ENCODE measurements at places on chromosomes 2 and 18.

DNA sequence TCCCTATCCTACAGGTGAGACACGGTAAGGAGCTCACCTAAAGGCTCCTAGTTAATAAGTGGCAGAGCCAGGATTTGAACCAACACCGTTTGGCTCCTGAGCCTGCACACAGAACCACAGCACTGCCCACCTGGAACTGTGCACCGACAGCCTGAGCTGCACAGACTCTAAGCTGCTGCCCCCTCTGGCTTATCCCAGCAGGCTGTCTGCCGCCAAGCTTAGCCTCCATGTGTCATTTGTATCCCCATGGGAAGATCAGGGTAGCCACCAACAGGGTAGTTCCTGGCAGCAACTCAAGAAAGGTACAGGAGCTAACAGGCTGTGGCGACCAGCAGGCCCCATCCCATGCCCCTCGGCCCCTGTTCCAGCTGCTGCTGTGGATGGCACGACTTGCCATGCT is 135.7 kb downstream of the LRRC30 start:
- peak; percentile 8 for DNase-seq

- peak; percentile 29 for DNase-seq
Measured at GRCh38 chr2:75787532-75788132, 76.9 kb upstream of the GCFC2 start.

- no peak for DNase-seq
Measured at GRCh38 chr2:168889635-168890005, 610 bp downstream of the SPC25 start.

DNA sequence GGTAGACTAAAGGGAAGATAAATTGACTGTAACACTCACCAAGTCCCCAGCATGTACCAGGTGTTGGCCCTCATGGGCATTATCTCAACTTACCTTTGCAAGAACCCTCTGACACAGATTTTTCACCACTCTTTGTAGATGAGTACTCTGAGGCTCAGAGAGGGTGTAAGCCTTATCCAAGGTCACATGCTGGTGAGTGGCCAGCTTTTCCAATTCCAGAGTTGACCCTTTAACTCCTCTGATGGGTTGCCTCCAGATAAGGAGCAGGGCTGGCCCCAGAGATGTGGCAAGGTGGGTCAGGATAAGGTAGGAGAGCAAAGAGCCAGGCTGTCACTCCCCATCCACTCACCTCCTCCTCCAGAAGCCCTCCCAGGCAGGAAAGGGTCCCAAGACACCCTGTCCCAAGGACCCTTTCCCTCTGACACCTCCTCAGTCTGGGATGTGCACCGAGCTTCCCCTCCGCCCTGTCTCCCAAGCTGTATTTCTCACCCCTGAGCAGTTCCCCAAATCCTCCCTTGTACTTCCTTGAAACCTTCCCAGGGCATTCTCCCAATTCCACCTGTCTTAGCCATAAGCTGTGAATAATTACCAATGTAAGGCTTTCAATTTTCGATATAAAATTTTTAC is 165.9 kb downstream of the ZFP36L2 start:
- DNase-seq, result no peak

- DNase-seq, result no peak
Measured at GRCh38 chr2:124339709-124340108, 314.6 kb downstream of the CNTNAP5 start.

DNA sequence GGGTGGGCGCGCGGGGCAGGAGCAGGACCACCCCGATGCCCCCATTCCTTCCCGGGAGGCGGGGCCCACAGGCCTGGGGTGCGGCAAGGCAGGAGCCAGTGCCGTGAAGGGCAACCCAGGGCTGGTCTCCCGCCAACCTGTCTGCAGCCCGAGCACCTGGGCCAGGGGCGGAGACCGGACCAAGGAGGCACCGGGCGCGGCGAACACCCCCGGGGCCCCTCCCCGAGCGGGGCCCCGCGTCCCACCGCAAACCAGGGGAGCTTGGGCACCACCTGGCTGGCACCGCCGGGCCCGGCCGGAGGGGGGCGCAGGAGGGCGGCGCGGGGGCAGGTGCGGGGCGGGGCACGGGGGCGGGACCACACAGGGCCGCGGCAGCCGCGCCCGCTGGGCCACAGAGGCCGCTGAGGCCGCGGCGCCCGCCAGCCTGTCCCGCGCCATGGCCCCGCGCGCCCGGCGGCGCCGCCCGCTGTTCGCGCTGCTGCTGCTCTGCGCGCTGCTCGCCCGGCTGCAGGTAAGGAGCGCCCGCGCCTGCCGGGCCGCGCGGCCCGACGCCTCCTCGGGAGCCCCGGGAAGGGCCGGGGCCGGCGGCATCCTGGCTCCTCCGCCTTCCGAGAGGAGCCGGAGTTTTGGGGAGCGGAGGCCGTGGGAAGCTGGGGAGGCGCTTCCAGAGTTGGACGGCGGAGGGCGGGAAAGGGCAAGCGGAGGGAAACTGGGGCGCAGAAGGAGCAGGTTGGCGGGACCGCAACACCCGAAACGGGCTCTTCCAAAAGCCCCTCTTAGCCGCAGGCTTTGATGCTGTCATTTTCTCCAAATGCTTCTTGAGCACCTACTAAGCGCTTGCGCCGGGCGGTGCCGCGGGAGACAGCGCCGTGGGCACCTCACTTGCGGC is at the start of gene TNFRSF11A:
TSS of gene TNFRSF11A (plus strand) at position 394 of the 889 bp plus-strand sequence. CDS start at position 437, 43 bp downstream.
- peak; percentile 62 for DNase-seq

DNA sequence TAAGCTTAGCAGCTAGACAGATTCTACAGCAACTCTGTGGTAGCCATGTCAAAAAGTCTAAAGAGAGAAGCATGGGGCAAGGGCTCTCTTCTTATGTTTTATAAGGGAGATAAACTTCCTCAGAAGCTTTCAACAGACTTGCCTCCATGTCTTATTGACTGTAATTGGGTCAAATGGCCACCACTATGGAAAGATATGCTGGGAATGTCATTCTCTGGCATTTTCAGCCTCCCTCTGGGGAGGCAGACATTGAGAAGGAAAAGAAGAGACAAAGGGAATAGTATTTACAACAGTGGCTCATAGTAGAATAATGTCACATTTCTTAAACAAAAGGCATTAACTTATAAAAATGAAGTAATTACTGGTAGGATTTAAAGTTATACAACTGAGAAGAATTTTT is 1964.5 kb upstream of the PIK3C3 start:
- DNase-seq, result no peak

DNA sequence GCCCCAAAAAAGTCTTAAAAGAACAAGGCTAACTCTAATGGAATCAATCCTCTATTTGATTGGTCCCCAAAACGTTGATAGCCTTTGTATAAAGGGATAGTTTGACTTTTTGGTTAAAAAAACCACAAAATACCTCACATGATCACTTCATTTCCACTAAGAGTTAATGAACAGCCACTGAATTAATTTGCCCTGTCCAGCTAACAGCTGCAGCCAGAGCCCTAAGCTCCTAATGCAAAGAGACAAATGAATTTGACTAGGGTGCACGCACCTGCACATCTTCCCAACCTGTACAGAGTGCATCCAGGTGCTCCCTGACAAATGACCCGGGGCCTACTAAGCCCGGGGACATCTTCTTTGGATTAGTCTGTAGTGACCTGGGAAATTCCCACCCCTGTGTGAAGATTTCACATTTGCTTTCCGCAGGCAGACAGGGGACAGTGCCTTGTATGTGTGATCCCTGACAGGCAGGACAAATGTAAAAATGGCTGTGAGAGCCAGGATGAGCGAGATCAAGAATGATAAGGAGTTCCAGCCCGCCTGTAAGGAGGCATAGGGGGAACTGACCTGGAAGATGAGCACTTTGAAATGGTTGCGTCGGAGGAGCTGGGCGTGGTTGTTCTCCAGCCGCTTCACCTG is 893 bp downstream of the CAVIN2 start:
- DNase-seq, result no peak

DNA sequence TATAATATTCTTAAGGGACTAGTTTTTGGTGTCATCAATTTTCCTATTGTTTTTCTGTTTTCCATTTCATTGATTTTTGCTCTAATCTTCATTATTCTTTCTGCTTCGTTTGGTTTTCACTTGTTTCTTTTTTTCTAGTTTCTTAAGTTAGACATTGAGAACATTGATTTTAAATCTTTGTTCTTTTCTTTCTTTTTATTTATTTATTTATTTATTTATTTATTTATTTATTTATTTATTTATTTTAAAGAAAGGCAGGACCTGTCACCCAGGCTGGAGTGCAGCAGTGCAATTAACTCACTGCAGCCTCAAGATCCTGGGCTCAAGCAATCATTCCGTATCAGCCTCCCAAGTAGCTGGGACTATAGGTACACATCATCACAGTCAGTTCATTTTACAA is 7.0 kb upstream of the FMNL2 start:
- no peak for DNase-seq

DNA sequence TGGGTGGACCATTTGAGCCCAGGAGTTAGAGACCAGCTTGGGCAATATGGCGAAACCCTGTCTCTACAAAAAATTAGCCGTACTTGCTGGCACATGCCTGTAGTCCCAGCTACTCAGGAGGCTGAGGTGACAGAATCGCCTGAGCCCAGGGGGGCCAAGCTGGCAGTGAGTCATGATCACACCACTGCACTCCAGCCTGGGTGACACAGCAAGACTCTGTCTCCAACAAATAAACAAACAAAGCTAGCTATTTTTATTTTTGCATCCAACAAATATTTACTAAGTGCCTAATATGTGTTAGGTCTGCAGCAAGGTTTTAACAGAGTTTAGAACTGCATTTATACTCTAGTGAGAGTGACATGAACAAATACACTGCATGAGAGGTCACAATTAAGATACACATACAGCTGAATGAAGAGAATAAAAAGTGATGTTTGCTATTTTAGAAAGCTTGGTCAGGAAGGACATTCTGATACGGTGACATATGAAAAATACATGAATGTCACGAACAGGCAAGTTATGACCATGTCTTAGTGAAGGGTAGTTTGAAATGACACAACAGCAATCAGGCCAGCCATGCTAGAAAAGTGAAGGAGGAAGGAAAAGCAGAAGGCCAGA is 83.2 kb upstream of the FRZB start:
- DNase-seq, result no peak

- DNase-seq, result no peak
Measured at GRCh38 chr2:146952696-146953095, 892.1 kb upstream of the ACVR2A start.

- DNase-seq, result no peak
Measured at GRCh38 chr2:124668161-124668560, 643.1 kb downstream of the CNTNAP5 start.

- no peak for DNase-seq
Measured at GRCh38 chr2:207015901-207016300, 76.6 kb downstream of the CPO start.

DNA sequence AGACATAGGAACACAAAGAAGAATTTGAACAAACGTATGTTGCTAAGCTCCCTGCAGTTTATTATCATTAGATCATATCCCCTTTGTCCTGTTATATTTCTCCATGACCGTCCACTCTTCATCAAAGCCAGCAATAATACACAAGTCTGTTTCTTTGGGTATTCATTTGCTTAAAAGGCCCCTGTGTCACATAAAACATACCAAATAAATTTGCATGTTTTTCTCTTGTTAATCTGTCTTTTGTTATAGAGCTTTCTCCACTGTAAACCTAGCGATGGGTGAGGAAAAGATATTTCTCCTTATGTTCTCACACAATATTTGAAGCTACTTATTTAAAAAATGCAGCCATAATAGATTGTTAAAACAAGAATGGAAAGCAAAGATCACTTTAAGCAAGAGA is 42.9 kb upstream of the REL start:
- no peak for DNase-seq

DNA sequence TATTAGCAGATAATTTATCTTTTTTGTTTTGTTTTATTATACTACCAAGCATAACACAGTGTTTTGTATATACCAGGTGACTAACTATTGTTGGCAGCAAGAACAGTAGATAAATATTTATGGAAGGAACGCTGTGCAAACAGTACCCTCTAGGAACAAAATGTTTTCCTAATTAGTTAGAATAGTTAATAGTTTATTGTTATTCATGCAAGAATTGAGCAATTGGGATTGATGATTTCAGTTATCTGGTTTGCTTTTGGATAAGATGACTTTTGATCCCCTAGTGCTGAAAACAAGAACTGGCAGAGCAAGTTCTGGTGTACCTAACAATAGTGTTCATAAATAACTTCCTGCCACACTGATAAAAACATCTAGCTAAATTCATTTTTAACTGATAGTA is 323.3 kb downstream of the TGIF1 start:
- DNase-seq, result no peak

DNA sequence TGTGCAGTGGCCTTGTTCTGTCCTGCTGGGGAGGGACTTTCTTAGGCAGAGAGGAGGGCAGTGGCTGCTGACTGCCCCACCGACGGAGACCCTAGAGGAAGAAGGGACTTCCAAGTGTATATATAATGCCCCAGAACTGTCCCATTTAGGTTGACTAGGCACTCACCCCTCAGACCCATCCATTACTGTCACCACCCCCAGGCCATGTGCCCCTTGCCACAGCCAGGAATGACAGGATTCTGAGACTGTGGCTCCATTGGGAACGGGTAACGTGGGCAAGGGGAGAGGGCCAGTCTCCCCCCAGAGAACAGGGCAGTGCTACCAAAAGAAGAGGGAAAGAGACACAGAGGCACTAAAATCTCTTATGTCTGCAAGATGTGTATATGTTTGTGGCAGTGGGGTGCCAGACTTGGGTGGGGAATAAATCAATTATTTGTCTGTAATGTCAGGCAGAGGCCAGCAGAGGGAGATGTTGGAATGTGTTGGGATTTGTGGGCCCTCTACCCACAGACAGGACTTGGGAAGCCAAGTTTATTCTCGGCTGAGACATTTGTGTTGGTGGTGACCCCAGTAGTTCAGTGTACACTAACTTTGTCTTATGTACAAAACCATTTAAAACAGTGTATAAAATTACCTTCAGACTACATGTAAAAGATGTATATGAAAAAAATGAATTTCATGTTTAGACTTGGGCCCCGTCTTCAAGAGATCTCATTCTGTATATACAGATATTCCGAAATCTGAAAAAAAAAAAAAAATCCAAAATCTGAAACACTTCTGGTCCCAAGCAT is 24.0 kb upstream of the TMEM37 start:
- peak; percentile 41 for DNase-seq

DNA sequence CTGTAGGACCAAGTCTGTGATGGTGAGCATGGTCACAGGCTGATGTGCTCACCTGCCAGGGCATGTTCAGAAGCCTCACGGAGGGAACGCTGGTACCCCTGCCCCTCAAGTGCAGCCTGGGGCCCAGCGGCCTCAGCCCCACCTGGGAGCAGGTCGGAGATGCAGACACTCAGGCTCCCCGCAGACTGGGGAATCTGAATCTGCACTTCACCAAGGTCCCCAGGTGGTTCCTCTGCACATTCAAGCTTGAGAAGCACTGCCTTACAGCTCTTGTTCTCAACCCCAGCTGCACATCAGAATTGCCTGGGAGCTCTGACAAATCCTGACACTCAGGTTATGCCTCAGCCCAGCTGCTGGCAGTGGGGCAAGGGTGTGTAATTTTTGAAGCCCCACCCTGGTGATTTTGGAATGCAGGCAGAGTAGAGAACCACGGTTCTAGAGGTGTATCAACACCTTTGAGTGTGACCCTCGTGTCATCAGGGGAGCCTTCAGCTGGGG is 54.8 kb downstream of the CRACDL start:
- no peak for DNase-seq
